ENCODE measurements at places on chromosomes 2 and 18.
A peak's percentile ranks its signal among the peaks of the same experiment; 100 is the strongest.

DNA sequence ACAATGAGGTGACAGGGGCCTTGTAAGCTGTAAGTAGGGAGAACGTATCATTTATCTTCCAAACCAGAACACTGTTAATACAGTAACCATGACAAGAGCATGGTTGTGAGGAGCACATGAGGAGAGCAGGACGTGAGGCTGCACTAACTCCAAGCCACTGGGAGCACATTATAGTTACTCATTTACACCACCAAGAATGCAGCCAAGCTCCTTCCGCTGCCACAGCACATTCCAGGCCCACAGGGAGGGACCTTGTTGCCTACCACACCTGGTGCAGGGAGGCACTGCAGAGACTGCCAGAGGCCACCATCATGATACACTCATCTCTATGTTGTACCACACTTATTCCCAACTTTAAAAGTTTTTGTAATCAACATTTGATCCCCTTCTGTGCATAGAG, 13.5 kb upstream of the SFXN5 start:
- DNase-seq = no peak

DNA sequence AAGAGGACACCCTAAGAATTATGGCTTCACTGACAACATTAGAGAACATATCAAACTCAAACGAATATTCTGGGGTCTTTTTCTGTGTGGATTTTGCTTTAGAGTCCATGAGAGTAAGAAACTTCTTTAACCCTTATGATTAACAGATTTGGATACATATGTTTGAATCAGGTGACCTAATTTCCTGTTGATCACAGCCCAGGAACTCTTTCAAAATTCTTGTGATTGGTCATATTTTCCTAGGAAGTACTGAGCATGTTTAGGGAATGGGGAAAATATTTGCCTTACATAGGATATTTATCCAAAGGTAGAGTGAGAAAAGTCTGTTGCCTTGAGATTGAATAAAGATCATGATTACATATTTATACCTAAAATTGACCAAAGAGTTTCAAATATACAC, 160.0 kb downstream of the KCNH7 start:
- DNase-seq = no peak

- peak; percentile 11 for DNase-seq
Observed at GRCh38 chr2:118519511-118519910, 327.9 kb downstream of the EN1 start.

GRCh38 chr2:21198637-21199036, 74.9 kb downstream of the TDRD15 start:
- no peak for DNase-seq

DNA sequence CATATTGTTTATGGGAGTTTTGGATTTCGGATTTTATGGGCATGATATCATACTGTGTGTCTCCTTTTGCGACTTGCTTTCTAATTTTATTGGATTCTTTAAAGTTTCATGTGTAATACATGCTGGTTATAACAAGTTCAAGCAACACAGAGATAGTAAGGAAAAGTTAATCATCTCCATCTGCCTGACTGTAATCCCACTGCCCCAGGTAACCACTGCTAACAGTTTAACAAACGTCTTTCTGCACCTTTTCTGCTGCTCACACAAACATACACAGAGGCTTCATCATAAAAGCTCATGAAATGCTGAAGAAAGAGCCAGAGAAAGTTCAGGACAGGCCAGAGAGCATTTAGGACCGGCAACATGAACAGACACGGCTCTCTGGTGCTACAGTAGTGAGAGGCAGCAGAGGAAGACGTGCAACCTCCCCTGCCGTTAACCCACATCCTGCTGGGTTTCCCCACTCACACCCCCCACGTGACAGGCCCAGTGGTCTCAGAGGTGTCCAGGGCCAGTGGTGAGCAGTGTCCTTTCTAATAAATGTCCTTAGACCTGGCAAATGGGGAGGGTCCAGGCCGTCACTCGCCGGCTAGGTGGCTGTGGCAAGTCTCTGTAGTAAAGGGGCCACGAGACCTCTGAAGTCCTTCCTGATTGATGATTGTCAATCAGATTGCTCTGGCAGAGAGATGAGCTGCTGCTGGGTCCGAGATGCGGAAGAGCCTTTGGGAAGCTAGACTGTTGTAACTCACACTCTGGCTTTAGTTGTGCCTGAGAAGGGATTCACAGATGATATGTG, 43.0 kb upstream of the SLC1A4 start:
- DNase-seq = no peak

All from pons (tissue), 1 donor.